ENCODE measurements at places on chromosomes 6 and 20.

GRCh38 chr20:14919501-14920081 is 582.2 kb upstream of the FLRT3 start:
- DNase-seq, result peak; percentile 40

GRCh38 chr20:39326050-39326449 is 363.9 kb downstream of the DHX35 start:
- DNase-seq, result no peak

DNA sequence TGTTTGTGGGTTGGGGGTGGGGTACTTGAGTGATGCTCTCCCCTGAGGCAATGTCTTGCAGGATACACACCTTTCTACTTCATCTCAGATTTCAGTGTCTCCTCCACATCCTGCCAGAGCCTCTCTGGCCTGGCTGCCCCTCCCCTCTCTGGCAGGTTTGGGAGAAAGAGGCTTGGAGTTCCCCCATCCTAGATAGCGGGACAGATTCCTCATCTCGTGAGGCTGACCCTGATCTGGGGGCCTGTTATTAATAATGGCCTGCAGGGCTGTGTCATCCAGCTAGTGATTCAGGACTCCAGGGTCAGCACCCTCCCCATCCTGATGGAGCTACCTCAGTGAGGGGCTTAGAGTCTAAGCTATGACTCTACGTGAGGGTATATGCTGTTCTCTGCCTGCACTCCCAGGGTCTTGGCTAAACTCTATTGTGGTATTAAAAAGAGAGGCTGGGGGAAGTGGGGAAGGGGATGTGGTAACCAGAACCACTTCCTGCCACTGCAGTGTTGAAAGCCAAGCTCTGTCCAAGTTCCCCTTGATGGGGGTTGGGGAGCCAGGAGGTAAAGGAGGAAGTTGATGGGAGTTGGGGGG is 3.7 kb upstream of the MMP9 start:
- no peak for DNase-seq

DNA sequence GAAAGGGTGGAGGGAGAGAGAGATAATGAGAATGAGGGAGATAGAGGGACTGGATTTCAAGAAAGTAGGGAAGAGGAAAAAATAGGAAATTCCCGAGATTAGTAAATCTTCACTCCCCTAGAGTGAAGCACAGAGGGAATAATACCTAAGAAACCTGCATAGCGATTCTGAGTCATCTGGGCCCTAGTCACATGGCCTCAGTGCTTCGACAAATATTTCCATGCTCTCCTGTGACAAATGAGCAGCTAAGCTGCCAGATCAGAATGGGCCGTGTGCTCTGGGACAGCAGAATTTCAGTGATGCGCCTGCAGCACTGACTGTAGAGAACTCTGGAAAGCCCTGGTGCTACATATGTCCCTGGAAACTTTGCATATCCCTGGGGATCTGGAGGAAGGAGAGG is 48.6 kb upstream of the GRIK2 start:
- no peak for DNase-seq

DNA sequence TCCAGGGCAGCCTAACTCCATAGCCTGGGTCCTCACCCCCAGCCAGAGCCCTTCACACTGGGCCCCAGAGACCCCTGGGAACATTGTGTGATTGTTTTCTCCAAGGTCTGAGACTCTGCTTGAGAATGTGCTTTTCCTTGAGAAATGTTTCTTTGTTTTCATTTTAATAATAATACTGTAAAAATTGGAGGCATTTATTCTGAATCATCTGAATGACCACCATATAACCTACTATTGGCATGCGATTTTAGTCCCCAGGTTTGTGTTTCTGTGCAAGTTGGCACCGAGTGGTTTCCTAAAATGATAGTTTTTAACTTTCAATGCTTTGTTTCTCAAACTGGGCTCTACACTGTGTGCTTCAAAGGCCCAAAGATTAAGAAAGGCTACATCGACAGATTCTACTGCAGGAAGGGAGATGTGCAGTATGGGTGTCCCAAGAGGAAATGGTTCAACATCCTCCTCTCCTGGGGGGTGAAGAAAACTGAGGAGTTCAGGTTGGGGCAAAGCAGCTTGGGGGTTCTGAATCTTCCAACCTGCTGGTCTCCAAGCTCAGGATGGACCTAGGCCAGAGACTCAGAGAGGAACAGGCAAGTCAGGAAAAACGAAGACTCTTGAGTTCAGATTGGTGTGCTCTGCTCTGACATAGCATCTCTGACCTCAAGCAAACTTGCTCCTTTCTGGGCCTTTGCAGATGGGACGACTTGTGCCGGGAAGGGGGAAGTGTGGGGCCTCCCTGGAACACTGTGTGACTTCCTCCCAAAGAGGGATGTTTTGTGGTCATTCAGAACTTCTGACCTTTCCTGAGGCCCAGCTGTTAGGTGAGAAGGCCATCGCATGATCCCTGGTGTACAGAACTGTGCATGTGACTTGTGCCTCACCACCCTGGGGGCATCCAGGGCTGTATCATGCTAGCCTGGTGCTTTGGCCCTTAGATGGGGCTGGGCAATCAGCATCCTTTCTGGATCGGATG is 31.0 kb downstream of the DAAM2 start:
- DNase-seq, result no peak

- no peak for DNase-seq
Observed at GRCh38 chr6:168270274-168271172, 49.1 kb downstream of the DACT2 start.

DNA sequence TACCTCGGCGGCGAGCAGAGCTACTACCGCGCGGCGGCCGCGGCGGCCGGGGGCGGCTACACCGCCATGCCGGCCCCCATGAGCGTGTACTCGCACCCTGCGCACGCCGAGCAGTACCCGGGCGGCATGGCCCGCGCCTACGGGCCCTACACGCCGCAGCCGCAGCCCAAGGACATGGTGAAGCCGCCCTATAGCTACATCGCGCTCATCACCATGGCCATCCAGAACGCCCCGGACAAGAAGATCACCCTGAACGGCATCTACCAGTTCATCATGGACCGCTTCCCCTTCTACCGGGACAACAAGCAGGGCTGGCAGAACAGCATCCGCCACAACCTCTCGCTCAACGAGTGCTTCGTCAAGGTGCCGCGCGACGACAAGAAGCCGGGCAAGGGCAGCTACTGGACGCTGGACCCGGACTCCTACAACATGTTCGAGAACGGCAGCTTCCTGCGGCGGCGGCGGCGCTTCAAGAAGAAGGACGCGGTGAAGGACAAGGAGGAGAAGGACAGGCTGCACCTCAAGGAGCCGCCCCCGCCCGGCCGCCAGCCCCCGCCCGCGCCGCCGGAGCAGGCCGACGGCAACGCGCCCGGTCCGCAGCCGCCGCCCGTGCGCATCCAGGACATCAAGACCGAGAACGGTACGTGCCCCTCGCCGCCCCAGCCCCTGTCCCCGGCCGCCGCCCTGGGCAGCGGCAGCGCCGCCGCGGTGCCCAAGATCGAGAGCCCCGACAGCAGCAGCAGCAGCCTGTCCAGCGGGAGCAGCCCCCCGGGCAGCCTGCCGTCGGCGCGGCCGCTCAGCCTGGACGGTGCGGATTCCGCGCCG is 994 bp downstream of the FOXC1 start:
- DNase-seq, result peak; percentile 52

GRCh38 chr6:142943711-142944123 is 1.3 kb downstream of the HIVEP2 start:
- no peak for DNase-seq

- DNase-seq, result peak; percentile 54
Observed at GRCh38 chr6:117976030-117976651, 69.1 kb downstream of the SLC35F1 start.

- no peak for DNase-seq
Observed at GRCh38 chr6:74689601-74690000, 516.3 kb downstream of the COL12A1 start.

GRCh38 chr6:11538052-11538818 is 686 bp downstream of the TMEM170B start:
- peak; percentile 8 for DNase-seq

GRCh38 chr20:13149371-13150105 is 71.5 kb upstream of the ISM1 start:
- no peak for DNase-seq

DNA sequence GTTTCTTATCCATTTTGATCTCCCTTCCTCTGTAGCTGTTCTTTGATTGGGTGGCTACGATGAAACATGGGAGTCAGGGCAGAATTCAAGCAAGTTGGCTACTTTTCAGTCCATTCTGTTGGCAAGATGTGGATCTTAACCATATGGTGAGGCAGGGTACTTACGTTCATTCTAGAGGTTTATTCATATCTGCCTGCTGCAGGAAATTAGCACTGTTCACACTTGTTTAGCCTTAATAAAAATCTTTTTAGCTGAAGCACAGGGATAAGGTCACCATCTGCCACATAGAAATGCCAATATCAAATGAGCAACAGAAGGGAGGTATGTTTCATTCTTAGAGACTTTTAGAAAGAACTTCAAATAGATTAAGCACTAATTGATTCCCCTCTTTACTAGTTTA is 83.9 kb downstream of the GRIK2 start:
- no peak for DNase-seq

DNA sequence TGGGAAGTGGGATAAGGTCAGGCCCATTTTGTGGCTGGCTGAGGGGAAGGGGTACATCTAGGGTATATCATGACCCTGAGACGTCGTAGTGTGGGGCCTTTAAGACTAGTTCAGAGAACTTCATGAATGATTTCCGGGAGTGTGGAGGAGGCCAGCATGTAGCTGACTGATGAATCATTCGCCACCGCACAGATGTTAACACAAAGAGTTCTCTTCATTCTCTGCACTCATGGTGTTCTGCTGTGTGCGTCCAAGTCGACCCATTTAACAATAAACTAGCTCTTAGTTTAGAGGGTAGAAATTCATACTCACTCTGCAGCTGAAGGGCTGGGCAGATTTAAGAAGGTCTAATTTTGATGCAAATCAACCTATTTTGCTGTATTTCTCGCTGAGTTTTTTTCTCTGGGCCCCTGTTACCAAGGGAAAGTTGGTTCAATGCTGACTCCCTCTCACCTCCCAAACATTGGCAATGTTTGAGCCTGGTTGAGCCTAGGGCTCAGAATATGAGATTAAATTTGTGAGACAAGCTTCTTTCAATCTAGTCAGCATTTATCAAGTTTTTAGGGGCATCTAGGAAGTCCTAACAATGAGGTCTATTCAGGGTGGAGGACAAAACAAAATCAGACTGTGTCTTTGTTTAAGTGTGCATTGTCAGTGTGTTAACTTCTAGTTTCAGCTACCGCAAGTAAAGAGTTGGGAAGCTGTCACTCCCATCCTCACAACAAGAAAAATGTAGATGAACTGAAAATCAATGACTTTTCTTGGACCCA is 106.8 kb upstream of the CBLN4 start:
- DNase-seq, result no peak

- DNase-seq, result no peak
Observed at GRCh38 chr6:117232196-117232595, 33.2 kb upstream of the VGLL2 start.

GRCh38 chr6:45617441-45617840 is 239.7 kb upstream of the SUPT3H start:
- no peak for DNase-seq

GRCh38 chr6:79718509-79719247 is 87.5 kb downstream of the SH3BGRL2 start:
- no peak for DNase-seq

DNA sequence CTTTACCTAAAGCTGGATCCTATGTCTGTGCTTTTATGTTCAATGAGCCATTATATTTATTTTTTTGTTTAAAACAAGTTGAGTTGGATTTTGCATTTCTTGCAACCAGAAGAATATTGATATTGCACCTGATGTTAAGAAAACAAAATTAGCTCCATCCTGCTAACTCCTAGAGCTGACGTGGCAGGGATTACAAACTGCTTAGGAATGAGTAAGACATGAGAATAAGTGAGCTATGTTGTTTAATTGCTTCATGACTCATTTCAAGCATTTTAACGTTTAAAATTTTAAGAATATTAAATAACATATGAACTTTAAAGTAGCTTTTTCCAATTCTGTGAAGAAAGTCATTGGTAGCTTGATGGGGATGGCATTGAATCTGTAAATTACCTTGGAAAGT is 663.5 kb downstream of the EPM2A start:
- no peak for DNase-seq

DNA sequence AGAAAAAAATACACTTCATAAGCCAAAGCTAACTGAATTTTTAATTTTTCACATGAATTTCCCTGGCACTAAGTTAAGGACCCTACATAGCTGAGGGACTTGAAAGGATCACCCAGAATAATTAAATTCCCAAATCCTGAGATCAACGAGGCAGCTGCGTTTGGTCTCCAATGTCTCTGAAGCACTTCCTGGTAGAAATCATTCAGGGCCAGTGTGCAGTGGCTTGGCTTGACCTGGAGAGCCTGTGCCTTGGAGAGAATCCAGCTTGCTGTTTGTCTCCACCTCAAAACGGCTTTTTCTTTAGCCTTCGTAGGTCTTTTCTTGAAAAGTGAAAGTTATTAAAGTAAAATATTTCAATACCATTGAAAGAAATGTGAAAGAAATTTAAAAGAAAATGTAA is 92.4 kb downstream of the SMOC2 start:
- DNase-seq, result no peak

DNA sequence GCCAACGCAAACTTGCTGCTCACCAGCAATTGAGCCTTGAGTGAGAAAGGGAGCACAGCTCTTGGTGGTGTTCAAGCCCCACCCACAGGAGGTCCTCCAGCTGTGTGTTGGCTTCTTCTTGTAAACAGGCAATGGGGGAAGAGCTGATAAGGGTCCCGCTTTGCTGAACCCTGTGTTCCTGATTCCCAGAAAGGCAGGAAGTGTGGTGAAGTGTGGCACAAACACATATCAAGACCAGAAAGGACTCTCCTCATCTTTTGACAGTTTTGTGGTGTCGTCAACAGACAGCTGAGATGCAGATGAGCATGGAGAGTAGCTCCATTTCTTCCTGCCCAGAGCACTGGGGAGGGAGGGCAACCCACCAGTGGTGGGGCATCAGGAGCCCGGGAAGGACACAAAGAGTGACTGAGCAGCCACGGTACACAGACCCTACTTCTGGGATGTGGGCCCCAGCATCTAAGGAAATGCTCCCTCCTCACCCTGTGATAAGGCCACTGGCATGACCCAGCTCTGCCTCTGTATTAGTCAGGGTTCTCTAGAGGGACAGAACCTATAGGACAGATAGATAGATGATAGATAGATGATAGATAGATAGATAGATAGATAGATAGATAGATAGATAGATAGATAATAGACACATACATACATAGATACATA is 188.9 kb upstream of the TAB2 start:
- DNase-seq, result no peak

- DNase-seq, result no peak
Observed at GRCh38 chr20:21047981-21048380, 58.2 kb downstream of the LINC00237 start.

- DNase-seq, result no peak
Observed at GRCh38 chr6:111520524-111520923, 37.5 kb upstream of the REV3L start.

DNA sequence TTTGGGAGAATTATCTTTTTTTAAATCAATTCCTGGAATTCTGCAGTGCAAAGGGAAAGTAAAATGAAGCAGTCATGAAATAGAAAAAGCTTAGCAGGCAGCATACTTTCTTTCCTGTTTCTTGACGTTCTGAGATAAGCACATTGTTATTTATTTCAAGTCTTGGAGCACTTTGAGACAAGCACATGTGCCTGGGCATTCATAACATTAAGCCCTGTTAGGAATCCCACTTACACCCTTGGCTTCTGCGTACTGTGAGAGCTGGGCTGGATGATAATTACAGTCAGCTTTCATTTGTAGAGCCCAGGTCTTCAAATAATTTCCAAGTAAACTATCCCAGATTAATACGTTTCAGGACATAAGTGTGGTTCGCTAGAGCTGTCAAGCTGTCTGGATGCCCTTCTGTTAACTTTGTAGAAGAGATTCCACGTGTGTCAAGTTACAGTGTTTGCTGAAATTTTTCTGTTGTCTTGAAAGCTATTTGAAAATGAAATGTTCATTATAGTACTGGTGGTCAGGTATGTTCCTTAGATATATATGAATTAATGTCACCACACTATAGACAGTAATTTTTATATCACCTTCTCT is 8.9 kb downstream of the FARS2 start:
- no peak for DNase-seq

GRCh38 chr6:113644861-113645575 is 212.1 kb upstream of the MARCKS start:
- DNase-seq, result no peak

Data from A549 (cell line).